ENCODE measurements at places on chromosomes 2 and 18.

DNA sequence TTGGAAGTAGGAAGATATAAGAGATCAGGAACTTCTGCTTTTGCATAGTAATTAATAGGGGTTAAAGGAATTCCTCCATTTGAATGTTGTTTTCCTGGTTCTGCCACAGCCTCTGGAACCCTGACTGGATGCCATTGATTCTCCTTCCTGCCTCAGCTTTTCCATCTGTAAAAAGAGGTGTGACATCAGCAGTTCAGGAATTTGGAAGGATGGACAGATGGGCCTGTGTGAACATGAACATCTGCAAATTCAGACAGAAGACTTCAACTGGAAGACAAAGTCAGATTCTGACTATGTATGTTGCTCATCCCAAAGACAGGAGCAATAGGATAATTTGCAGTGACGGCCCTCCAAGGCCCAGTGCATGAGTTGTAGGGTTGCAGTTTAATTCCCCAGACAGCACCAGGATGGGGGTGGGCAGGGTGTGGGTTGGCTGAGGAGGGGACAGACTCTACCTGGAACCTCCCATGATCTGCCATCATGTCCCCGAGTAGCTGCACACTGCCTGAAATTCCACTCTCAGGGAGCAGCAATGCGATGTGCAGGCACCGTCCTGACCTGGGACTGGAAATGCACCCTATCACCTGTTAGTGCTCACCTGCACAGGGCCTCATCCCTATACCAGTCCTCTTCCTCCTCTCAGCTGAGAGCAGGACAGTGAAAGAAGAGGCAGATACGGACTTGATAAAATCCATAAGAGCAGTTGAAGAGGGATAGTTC lies 98.9 kb upstream of the EPAS1 start:
- DNase-seq = no peak

DNA sequence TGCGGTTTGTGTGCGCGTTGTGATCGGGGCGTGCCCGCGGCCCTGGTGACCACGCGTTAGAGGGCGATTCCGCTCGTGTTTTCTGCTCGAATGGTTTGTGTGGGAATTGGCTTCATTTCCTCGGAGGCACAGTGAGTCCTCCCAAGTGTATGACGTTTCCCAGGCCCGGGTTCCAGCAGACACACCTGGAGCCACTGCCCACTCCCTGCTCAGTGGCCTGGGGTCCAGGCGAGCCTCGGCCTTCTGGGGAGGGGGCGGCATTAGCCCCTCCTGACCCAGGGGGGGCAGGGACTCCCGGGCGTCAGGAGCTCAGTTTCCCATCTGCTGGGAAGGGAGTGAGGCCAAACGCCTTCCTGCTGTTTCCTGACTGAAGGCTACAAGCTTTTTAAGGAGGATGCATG lies 92.1 kb downstream of the NFATC1 start:
- DNase-seq = no peak

DNA sequence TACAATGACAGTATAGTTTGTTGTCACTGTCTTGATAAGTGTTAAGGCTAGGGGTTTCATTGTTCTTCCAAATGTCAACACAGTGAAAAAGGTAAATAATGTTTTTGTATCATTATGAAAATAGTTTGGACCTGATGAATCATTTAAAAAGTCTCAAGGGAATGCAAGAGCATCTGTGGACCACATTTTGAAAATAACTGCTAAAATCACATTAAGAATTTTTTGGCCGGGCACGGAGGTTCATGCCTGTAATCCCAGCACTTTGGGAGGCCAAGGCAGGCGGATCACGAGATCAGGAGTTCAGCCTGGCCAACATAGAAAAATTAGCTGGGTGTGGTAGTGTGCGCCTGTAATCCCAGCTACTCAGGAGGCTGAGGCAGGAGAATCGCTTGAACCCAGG lies 10.3 kb downstream of the SCN1A start:
- DNase-seq = no peak

DNA sequence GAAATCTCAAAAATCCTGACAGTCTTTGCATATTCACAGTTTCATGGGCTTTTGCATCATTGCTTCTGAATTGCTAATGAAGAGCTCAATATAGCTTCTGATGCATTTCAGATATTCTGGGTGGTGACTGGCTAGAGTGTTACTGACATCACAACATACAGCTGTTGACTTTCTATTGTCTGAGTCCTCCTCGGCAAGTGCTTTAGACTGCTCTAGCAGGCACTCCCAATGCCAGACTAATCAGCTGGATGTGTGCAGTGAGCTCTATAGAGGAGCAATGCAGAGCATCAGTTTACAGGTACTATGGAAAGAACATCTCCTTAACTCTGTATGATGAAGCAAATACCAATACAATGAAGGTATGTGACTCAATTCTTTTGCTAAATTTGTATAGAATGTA lies 54.9 kb downstream of the R3HDM1 start:
- DNase-seq = no peak

- no peak for DNase-seq
Measured at GRCh38 chr2:104844807-104845551, 8.9 kb upstream of the POU3F3 start.

All from activated B cell treated with CpG ODN at 0.5 μM for 24 hours (primary cell).